Tibial nerve (tissue), 4 donors: ENCODE measurements at places on chromosomes 7 and 10.

- DNase-seq: no peak
Observed at GRCh38 chr10:59177836-59178235, 1.4 kb downstream of the PHYHIPL start.

DNA sequence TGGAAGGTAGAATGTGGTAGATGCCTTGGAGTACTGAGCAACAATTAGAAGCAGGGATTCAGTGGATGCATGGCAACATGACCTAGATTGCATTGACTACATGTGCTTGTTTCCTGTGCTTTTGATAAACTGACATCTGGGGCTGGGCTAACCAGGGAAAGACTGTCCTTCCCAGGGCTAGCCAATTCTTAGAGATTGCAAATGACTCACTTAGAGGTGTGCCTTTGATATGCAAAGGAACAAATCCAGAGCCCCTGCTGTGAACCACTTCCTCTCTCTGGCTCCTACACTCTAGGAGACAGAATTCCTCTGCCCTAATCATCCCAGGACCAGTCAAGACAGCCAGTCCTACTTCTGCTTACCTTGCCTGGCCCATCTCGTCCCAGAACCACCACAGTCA is 651.5 kb downstream of the LRMDA start:
- DNase-seq: no peak

GRCh38 chr7:143272871-143273270 is 9.6 kb downstream of the GSTK1 start:
- DNase-seq: no peak

DNA sequence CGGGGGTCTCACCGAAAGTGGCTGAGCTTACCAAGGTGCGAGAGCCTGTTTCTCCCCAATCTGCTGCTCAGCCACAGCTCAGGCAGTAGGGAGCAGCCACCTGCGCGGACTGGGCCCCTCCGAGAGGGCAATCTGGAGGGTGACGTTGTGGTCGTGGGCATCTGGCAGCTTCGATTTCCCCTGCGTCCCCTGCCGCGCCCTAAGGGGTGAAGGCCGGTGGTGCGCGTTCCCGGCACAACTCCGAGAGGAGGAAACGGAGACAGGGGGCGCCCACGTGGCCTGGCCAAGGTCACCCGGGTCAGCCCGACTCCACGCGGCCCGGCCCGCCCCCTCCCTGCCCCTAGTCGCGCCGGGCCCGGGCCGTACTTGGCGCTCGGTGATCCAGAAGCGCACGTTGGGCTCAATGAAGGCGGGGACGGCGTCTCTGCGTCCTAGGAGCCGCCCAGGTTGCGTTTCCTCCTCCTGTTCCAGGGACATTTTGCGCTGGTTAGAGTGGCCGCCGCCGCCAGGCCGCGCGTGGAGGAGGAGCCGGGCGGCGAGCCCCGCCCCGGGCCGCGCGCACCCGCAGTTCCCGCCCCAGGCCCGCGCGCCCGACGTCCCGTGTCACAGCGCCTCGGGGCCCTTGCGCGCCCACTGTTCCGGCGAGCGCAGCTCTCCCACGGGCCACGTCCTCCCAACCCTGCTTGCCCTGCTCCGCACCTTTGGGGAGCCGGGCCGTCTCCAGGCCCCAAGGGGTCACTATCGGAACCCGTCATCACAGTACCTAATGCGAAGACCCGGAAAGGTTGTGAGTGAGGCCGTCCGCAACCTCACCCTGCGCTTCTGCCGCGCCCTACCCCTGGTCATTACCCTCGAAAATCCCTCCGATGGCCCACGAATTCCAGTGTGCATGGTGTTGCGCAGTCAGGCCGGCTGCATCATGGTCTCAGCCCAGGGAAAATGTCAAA is at the start of gene SFXN4:
Gene SFXN4, minus strand, starts transcription at position 544 of the 947 bp plus-strand sequence. Its CDS starts 67 bp downstream, at position 477.
- peak; percentile 63 for DNase-seq

DNA sequence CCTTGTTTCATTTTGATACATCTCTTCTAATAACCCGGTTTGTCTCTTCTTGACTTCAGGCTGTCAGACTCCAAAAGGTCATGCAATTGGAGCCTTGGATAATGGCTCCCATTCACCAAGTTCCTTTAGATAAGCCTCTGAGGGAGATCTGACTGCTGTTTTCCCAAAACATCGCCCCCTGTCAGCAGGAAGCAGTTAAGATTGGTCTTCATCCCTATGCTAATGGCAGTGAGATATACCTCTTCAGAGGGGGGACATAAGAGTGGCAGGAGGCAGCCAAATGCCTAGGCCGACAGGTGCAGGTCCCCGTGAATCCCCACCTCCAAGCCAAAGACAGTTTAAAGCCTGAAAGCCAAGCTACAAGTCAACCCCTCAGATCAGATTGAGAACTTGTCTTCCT is 144.6 kb downstream of the WDR11 start:
- no peak for DNase-seq

- no peak for DNase-seq
Observed at GRCh38 chr7:42674541-42674940, 237.3 kb downstream of the C7orf25 start.
